ENCODE measurements at places on chromosomes 1 and 21.

DNA sequence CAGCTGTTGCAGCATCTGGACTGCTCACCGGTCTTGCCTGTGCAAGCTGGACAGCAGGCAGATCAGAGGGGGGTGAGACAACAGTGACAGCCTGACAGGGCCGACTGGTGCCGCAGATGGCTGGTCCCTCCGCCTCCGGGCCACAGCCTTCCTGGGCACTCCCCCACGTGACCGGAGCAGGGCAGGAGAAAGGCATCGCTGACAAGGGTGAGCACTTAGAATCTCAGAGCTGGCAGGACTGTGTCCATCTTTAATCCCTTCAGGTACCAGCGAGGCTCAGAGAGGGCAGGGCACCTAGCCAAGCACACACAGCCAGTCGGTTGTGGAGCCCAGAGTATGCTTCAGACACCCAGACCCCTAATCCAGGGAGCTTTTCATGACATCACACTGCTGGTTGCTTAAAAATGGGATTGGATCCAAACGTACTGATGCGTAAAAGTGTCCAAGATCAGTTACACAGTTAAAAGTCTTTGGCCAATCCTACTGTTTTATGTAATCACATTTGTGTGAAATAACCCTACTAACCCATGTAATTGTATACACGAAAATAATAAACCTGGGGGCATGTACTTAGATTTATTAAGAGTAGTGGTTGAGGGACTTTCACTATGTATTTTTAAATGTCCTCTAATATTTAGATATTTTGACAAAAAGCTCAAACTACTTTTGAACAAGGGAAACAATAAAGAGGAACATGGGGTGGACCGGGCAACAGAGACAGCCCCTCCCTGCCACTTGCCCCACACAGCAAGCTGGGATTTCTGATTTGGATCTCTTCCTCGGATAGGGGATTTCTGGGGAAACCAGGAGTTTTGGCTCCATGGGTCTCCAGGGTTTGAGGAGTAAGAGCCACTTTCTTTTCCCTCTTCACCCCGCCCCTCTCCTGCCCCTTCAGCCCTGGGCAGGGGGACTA is 758 bp upstream of the CNTN2 start:
- no peak for DNase-seq

DNA sequence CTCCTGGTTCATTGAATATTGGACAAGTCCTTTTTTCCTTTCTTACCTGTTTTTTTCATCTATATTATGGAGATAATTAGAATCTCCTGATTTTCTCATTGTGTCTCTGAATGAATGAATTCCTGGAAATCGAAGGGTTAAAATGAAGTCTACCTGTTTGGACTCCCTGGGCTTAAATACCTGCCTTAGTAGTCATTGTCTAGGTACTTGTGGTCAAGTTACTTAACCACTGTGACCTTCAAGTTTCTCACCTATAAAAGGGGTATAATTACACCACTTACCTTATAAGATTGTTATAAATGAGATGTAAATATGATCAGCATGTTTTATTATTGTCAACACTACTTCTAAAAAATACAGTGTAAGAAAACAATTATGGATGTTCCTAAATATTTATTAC is 9.0 kb upstream of the TBX19 start:
- DNase-seq = no peak

- DNase-seq = no peak
Observed at GRCh38 chr1:44425341-44426082, 20.5 kb downstream of the RNF220 start.

GRCh38 chr1:169106921-169107602 is 572 bp downstream of the ATP1B1 start:
- DNase-seq = peak; percentile 11

DNA sequence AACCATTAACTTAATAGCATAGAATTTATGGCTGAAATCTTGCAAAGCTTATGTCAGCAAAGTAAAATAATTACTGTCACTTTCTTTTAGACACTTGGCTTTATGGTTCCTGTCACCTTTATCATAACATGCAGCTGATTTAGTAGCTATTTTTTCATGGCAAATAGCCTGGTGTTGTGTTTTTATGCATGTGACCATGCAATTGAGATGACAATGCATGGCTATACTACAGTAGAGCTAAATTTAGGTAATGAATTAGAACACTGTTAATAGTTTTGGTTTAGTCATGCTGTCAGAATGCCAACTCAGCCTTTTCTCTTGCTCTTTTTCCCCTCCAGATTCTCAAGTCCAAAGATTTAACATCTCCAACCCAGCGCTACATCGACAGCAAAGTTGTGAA is 88.6 kb downstream of the TGFB2 start:
- no peak for DNase-seq

GRCh38 chr1:167715157-167715999 is 6.4 kb upstream of the MPZL1 start:
- DNase-seq = peak; percentile 96

GRCh38 chr1:203215573-203215972 is 13.9 kb downstream of the CHIT1 start:
- no peak for DNase-seq

- DNase-seq = peak; percentile 84
Observed at GRCh38 chr1:11719313-11720032, 16.5 kb upstream of the AGTRAP start.

GRCh38 chr1:229385853-229386456 is 43.1 kb upstream of the CCSAP start:
- DNase-seq = no peak

DNA sequence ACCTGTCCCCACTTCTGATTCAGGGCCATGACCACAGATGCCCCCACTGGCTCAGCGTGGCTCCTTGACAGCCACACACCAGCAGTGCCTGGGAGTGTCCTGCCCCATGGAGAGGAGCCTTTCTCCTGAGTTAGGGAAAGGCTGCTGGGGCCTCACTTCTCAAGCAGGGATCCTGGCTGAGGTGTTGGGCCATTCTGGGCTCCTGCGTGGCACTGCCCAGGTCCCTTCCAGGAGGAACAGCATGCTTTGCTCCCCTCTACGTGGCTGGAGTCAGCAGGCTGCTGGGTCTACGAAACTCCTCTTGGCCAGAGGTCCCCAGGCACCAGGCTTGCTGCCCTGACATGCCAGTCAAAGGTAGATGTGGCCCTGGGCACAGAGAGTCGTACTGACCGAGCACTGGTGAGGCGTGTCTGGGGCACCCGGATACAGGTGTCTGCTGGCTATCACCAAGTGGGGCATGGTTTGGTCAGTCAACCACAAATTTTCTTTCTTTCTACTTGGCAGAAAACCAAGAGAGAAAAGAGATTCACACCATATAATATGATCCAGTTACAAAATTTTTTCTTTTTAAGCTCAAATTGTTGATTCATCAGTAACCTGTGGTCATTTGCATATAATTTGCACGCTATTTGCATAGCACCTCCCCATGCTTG is 4.1 kb downstream of the ADORA1 start:
- no peak for DNase-seq

- no peak for DNase-seq
Observed at GRCh38 chr1:90616395-90616794, 100.7 kb downstream of the BARHL2 start.

GRCh38 chr1:203287109-203287893 is 18.0 kb upstream of the BTG2 start:
- DNase-seq = peak; percentile 98

DNA sequence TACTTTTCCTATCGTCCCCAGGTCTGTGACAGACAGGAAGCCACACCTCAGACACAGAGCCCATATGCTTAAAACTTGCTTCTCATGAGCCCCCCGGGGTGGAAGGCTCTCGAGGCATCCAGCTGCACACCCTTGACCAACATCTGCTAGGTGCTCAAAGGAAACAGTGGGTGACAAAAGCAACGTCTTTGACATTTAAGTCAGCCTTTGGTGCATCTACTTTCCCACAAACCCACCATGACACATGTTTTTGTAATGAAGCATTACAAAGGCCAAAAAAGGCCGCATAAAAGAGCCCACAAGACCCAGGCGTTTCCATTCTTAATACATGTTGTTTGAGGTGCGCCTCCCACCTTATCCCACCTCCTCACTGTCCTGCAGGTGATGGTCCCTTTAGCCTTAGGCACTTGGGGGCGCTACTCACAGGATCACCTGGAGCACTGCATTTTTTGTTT is 11.8 kb upstream of the FASLG start:
- DNase-seq = peak; percentile 43

GRCh38 chr1:54136269-54136896 is 16.4 kb downstream of the CDCP2 start:
- no peak for DNase-seq

DNA sequence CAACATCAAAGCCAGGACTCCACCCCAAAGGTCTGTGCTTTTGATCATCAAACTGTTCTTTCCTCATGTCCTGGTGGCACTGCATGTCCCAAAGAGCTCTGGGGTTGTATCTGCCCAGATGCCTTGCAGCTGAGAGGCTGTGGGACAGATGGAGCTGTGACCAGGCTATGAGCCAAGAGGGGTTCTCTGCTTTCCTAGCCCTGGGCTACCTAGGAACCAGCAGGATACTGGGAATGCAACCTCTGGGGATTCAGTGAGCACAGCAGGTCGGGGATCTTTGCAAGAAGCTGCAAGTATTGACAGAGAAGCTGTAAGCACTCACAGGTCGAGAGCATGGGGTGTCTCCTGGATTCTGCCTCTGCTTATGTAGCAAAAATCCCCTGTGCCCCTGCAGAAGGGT is 186.6 kb downstream of the GRIK3 start:
- no peak for DNase-seq

DNA sequence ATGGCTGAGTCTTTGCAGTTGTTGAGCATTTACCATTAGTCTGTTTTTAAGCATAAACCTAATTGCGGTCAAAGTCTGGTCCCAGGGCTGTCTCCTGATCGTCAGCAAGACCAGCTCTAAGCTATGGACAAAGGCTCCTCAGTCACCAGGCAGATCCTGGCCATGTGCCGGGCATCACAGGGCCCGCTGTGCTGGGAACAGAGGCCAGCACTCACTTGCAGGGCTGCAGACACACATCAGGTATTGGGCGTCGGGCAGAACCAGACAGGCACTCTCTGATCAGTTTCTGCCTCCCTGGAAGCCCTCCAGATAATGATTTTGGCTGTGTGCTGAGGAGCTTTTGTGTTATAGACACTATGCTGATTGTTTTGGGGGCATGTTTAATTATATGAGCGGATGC is 26.6 kb downstream of the TMEM51 start:
- no peak for DNase-seq

GRCh38 chr1:101376121-101377083 is 139.6 kb downstream of the S1PR1 start:
- DNase-seq = no peak

DNA sequence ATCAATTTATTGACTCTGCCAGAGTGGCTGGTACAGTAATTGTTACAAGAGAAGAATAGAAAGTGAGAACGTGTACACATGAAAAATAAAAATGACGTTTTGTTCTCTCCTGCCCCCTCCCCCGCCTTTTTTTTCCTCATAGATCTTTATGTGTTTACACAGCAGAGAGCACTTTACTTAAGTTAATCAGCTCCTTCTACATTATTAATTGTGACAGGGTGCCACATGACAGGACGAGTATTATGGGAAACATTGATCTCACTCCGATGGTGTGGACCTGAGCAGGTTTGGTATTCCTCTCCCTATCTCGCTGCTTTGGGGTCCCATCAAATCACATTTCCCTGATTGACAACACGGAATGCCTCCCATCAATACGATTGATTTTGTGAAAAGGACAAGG is 285.7 kb downstream of the TM2D1 start:
- DNase-seq = no peak

DNA sequence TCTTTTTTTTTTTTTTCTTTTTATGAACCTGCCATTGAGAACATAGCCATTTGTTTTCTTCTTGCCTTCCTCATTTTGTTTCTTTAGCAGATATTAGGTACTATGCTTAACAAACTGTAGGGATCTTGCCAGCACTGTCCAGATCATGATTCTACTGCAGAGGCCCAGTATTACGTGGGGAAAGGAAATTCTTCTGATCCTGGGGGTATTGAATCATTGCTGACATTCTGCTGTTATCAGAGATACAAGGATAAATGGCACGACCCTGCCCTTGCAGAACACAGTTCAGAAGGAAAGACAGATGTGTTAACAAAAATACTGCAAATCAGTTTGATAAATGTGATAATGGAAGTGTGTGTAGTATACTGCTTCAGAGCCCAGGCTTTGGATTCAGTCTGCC is 56.2 kb downstream of the BTBD8 start:
- DNase-seq = no peak

GRCh38 chr1:183804916-183805841 is at the start of gene RGL1:
RGL1 (plus strand) TSS chr1:183805120; CDS start chr1:183805298, 178 bp downstream.
- DNase-seq = peak; percentile 36

DNA sequence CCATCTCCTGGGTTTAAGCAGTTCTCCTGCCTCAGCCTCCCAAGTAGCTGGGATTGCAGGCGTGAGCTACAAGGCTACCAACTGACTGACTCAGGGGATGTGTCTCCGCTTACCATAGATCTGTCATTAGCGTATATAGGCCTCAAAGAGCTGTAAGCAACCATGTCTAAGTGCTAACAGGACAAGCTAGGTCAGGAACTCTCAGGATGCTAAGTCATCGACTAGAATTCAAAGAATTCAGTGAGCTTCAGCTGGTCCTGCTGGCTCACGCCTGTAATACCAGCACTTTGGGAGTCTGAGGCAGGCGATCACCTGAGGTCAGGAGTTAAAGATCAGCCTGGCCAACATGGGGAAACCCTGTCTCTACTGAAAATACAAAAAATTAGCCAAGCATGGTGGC is 29.5 kb downstream of the CAPN2 start:
- no peak for DNase-seq

- DNase-seq = no peak
Observed at GRCh38 chr1:66397192-66397591, 136.8 kb upstream of the SGIP1 start.

- no peak for DNase-seq
Observed at GRCh38 chr1:77018311-77018710, 151.0 kb downstream of the ST6GALNAC5 start.

GRCh38 chr1:205920159-205920558 is 23.1 kb downstream of the SLC26A9 start:
- no peak for DNase-seq

GRCh38 chr1:188817814-188818213 is 1659.8 kb downstream of the BRINP3 start:
- no peak for DNase-seq

- peak; percentile 63 for DNase-seq
Observed at GRCh38 chr1:15328351-15329103, 81.2 kb upstream of the EFHD2 start.

DNA sequence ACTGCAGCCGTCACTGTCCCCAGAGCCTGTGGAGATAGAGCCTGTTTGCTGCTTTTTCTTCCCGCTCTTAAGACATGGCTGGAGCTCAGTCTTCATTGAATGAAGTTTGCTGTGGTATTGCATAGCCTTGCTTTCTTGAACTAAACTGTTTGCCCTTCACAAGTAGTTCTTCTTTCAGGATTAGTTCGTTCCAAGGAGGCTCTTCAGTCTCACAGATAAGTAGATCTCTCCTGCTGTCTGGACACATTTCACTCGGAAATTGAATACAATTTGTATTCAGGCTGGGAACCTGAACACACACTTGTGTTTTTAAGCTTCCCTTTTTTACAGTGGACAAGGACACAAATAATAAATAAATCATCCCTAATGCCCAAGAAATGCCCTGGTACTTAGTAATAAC is 34.7 kb downstream of the IFNAR1 start:
- DNase-seq = no peak

DNA sequence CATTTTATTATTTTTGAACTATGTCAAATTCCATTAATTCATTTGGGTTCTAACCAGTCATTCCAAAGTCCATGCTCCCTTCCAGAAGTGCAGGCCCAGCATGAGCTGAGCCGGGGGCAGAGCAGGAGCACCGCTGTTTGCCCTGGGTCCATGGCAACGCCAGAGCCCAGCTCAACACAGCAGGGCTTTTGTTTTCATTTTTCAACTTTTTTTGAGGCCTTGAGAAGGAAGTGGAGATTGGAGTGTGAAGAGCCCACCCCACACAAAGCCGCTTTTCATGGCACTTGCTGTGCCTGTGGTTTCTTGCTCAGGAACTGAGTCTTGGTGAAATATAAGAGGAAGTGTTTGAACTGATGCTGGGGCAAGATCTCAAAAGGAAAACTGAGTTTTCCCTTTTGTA is 13.2 kb upstream of the PRMT2 start:
- DNase-seq = peak; percentile 88

All from hematopoietic multipotent progenitor cell (in vitro differentiated cells).